ENCODE measurements at places on chromosomes 16 and 17.

GRCh38 chr16:67187175-67187890 lies 2.6 kb downstream of the EXOC3L1 start:
- DNase-seq = no peak

GRCh38 chr16:68287276-68288251 lies 23.2 kb downstream of the SLC7A6OS start:
- peak; percentile 35 for DNase-seq

GRCh38 chr16:2223942-2224486 lies 623 bp downstream of the E4F1 start:
- peak; percentile 15 for DNase-seq

DNA sequence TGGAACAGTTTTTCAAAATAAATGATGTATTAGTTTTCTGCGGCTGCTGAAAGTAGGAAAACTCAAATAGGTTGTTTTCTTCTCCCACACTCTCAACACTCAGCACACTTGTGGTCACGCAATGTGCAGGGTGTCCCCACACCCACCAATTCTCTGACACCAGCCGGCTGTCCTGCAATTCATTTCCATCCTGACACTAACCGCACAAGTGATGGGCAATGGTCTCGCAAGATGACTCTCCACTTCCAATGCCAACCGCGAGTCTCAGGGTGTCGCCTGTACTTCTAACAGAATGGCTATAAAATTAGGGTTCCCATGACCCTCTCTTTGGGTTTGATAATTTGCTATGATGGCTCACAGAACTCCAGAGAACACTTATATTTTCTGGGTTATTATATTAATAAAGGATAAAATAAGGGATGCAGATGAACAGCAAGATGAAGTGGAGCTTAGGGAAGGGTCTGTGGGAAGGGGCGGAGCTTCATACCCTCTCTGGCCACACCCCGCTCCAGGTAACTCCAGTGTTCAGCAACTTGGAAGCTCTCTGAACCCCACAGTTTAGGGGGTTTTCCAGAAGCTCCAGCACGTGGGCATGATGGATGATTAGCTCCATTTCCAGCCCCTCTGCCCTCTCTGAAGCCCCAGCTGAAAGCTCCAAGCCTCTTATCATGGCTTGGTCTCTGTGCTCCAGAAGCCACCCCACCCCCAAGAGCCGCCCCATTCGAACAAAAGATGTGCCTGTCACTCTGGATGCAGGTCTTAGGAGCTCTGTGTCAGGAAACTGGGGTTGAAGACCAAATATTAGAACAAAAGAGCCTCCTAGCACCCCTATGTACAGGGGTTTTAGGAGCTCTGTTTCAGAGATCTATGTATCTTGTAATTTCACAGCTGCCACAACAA lies 19.8 kb downstream of the TAF1C start:
- no peak for DNase-seq

- no peak for DNase-seq
These were observed 96.7 kb downstream of the AATF start for GRCh38 chr17:37045351-37045922.

DNA sequence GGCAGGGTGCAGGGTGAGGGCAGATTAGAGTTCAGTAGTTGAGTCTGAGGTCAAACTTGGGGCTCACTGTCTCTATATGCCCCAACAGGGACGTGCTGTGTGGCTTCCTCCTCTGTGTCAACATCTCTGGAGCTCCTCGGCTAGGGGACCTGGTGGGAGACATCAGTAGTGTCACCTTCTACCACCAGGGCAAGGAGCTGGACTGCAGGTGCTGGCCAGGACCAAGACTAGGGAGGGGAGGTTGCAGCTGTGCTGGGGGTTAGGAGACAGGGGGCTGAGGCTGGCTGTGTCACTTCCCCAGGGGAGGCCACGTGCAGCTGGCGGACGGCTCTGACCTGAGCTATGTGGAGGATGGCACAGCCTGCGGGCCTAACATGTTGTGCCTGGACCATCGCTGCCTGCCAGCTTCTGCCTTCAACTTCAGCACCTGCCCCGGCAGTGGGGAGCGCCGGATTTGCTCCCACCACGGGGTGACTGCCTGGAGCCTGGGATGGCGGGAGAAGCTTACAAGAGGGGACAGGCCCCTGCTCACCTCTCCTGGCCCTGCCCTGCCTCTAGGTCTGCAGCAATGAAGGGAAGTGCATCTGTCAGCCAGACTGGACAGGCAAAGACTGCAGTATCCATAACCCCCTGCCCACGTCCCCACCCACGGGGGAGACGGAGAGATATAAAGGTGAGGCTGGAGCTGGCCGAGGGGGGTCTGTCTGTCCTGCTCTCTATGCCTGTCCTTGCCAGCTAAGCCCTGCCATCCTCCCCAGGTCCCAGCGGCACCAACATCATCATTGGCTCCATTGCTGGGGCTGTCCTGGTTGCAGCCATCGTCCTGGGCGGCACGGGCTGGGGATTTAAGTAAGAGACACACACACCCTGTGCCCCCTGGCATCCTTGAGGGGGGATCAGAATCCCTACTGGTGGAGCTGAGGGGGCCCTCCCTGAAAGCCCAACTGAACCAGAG lies 18.9 kb downstream of the ADAM11 start:
- DNase-seq = no peak

GRCh38 chr17:55722742-55723487 lies at the start of gene TMEM100:
TMEM100 (minus strand) TSS chr17:55722864; CDS start chr17:55721070, 1,794 bp downstream.
- peak; percentile 53 for DNase-seq

DNA sequence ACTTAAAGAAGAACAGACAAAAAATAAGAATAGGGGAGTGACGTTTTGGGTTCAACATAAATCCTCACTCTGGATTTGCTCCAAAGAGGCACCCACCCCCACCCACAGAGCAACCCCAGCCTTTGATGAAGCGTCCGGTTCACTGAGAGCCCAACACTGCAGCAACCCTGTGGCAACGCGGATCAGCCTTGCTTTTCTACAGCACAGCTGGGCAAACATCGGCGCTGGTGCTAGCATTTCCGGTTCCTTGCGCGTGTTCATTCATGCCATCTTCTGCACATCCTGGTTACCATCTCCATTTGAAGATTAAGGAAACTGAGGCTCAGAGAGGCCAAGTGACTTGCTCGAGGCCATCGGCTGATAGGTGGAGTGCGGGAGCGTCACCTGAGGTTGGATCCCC lies 8.7 kb upstream of the GINS2 start:
- DNase-seq = no peak

DNA sequence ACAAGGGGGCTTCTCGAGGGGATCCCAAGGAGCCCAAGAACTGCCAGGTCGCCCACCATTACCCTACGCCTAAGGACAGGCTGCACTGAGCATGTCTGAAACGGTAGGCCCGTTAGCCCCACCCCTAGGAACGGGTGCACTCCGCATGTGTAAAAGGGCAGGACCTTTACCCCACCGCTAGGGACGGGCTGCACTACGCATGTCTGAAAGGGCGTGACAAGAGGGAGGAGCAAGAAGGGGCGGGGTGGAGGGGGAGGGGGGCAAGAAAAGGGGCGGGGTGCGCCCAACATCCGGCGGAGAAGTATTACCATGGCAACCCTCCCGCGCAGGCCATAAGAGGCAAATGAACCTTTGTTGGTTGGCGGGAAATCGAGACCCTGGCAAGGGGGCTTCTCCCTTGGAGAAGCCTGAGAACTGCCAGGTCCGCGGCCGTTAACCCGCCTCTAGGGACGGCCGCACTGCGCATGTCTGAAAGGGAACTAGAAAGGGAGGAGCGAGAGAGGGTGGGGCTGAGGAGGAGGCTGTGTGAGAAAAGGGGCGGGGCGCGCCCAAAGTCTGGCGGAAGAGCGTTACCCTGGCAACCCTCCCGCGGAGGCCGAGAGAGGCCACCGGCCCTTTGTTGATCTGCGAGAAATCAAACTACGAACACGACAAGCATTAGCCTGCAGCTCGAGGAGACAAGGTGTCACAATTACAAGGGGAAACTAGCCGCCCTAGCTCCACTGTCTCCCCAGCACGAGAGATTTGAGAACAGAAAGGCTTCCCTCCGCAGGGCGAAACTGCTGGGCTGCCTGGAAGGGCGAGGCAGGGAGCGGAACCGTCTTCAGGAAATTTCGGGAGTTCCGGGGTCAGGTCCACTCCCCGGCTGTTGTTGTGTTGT lies 2046.8 kb downstream of the TP53TG3F start:
- DNase-seq = no peak

- DNase-seq = peak; percentile 49
These were observed 13.7 kb downstream of the CAMKK1 start for GRCh38 chr17:3879186-3879585.

GRCh38 chr17:67088639-67089038 lies 44.3 kb downstream of the CACNG1 start:
- DNase-seq = no peak

GRCh38 chr16:14365200-14365851 lies 264.7 kb downstream of the PARN start:
- no peak for DNase-seq

Data from astrocyte of the cerebellum (primary cell).